ENCODE measurements at places on chromosomes 16 and 17. TPM values are rescaled to one million over a fixed set of nuclear protein-coding genes. Genes with fewer than 3 reads are reported as not detected.

- no peak for DNase-seq
These were observed 2.3 kb downstream of the SLC5A11 start for GRCh38 chr16:24848065-24848464.

- DNase-seq: peak; percentile 33
These were observed 1.3 kb downstream of the C17orf58 start for GRCh38 chr17:67994817-67995569.

DNA sequence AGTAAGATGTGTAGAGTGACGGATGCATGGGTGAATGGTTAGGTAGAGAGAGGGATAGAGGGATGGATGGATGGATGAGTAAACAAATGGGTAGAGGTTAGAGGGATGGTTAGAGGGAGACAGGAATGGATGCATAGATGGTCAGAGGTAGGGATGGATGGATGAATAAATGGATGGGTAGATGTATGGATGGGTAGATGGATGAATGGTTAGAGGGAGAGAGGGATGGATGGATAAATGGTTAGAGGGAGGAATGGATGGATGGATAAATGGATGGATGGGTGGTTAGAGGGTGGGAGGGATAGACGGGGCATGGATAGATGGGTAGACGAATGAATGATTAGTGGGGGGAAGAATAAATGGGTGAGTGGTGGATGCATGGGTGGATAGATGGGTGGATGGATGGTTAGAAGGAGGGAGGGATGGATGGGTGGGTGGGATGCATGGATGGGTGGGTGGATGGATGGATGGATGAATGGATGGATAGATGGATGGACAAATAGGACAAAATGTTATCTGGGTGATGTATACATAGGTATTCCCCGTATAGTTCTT is 29.2 kb upstream of the SNN start:
- DNase-seq: no peak

DNA sequence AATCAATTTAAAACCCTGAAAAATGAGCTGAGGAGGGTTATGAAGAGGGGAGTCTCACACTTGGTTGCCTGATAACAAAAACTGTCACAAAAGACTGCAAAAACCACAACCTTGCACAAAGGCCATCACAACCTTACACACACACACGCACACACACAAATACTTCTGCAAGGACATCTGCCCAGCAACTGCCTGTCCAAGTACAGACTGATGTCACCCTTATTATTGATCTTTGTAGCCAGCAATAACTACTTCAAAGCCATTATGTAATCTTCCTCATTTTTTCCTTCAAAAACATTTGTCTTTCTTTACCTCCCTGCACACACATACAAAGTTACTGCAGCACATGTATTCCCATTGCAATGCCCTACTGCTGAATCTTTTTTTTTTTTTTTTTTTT is 253.2 kb upstream of the HSBP1 start:
- DNase-seq: no peak

- DNase-seq: no peak
These were observed 15.7 kb downstream of the TMEM94 start for GRCh38 chr17:75472119-75472518.

GRCh38 chr17:72614871-72615626 is 477.4 kb downstream of the SLC39A11 start:
- DNase-seq: no peak

DNA sequence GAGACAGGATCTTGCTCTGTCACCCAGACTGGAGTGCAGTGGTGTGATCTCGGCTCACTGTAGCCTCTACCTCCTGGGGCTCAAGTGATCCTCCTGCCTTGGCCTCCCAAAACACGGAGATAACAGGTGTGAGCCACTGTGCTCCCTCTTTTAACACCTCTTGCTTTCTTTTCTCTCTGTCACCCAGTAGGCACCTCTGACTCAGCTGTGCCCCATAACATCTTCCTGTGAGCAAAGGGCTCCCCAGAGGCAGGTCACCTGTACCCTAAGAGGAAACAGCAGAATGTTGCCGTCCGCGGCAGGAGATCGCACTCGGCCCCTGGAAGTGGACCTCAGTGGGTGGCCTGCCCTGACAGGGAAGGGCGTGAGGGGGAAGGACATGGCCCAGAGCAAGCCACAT is 918 bp upstream of the NLRC3 start:
- no peak for DNase-seq

DNA sequence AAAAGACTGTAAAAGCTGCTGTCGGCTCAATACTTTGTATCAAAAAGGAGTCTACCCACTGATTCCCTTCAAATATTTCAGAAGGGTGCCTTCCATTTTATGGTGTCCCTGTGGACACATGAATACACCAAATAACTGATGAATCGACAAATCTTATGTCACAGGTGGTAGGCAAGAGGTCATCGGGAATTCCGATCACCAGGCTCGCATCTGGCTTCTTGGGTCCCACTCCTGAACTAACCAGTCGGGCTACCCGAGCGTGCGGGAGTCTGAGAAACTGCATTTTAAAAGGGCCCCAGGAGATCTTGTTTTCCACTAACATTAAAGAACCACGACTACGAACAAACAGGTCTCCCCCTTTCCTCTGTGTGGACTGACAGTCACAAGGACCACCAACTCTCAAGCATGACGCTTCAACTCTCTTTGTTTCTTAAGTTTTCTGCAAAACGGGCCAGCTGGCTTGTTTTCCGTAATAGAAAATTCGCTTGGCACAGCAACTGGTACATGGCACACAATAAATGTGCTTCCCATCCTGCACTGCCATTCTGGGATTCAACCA is 873 bp downstream of the PSME3IP1 start:
- no peak for DNase-seq

GRCh38 chr16:85912211-85912974 is 13.4 kb downstream of the IRF8 start:
- DNase-seq: no peak

- no peak for DNase-seq
These were observed 8.8 kb downstream of the RNF213 start for GRCh38 chr17:80269405-80269807.

DNA sequence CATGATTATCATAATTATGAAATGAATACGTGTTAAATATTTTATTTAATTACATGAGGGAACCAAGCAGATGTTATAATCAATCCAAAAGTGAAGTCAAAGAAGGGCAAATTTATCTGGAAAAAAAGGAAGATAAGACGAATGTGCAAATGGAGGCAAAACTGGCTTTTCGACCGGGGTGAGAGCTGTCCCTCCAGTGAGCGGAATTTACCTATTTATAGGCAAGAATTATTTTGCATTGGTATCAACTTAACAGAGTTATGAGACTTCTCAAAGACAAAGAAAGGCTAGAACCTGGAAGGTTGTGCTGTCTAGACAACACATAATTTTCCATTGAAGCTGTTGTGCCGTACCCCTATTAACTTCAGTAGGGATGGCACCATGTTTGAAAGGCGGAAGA is 1.4 kb upstream of the GGA2 start:
- no peak for DNase-seq

DNA sequence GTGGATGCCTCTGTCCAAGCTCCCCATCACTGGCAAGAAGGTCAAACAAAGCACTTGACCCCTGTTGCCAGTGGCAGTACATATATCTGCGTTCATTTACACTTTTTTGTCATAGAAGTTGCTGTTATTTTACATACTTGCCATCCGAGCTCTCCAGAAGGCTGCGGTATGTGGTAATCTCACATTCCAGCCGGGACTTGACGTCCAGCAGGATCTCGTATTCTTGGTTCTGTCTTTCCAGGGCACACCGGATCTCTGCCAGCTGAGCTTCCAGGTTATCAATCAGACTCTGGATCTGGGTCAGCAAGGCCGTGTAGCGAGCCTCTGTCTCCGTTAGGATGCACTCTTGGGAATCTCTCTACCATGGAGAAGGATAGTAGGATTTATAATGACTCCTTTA is 6.6 kb downstream of the KRT39 start:
- no peak for DNase-seq

DNA sequence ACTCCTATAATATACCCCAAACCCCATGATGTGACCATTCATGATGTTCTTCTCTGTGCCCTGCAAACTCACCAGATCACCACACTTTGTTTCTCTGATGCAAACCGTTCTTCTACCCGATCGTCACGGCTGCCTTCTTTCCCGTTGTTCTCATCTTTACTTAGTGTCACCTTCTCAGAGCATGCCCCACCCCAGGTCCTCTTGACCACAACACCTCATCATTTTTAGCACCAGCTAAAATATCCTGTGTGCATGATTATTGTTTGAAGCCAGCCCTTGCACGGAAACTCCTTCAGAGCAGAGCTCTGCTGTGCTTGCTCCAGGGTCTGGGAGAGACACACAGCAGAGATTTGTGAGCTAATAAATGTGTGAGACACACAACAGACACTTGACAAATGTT is 38.9 kb upstream of the CREBBP start:
- DNase-seq: no peak

DNA sequence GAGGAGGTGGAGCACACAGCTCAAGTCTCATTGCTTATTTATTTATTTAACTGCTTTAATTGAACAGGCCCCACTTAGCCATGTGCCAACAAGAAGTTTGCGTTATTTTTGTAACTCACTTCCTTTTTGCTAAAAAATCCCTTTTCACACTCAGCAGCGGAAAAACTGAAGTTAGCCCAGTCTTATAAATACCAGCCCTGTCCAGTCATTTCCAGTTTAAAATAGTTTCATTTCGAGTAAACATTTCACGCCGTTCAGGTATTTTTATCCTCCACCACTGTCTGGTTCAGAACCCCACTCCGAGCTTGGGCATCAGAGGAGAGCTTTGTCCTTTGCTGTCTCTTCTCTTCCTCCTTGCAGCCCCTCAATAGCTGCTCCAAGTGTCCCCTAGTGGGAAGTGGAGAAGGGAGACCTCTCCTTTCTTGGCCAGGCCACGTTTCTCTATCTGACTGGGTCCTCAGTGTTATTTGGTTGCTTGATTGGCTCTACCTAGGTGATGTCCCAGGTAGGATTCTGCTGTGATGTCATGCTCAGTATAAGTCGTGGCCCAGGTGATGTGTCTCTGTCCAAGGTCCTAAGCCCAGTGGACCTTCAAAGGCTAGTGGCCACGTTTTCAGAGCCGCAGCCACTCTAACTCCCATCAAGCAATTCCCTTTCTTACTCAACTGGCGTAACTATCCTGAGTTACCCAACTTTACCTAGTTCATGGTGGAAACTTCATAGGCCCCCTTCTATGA is 53.0 kb upstream of the GAS7 start:
- no peak for DNase-seq

GRCh38 chr16:10180771-10181163 is 1.5 kb downstream of the GRIN2A start:
- no peak for DNase-seq

DNA sequence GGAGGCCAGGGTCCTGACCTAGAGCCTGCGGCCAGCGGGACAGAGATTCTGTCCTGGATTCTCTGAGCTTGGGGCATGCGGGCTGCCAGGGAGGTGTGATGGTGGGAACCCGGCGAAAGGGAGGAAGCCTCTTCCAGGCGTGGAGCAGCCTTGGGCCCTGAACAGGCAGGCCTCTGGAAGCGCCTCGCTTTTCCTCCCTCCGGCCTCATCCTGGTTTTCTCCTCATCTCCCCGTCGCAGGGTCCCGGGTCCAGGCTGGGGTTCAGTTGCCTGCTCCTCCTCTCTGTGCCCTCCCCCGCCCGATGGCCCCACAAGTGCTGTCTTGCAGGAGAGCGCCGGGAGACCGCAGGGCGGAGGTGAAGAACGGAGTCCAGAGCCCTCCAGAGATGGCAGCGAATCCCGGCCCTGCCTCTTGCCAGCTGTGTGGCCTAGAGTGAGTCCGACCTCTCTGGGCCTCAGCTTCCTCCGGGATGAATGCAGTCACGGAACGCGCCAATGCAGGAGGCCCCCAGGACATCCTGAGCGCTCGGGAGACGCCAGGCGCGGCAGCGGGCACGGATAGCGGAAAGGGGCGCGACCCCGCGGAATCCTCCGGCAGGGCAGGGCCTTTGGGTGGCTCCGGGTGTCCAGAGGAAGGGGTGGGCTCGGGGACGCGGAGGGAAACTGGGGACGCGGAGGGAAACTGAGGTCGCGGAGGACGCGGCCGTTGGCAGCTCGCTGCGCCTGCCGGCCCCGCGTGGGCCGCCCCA is 553 bp upstream of the RAB11FIP4 start:
- no peak for DNase-seq

DNA sequence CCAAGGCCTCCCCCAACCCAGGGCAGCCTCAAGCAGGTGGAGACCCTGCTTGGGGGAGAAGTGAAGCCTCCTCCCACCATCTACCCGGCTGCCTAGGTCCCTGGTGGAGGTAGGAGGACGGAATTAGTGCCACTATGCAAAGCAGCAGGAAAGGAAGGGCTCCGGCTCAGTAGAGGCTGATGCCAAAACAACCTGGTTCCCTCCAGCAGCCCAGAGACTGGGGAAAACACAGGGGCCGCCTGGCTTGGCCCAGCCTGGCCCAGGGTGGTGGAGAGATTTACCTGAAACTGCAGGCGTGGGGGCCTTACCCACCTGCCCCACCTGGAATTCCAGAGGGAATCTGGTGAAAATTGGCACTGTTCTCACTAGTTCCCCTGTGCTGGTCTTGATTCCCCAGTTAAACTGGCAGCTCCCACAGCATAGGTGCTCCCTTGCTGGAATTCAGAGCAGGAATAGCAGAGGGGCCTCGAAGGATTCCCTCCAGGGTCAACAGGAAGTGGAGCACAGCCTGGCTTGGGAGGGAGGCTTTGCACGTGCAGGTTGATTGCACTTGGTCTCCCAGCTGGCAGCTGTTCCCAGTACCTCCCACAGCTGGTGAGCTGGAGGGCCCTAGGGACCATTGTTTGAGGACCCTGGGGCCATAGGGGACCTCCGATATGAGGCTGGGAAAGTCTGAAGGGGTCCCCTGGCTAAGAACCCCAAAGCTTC is 4.5 kb downstream of the CD79B start:
- no peak for DNase-seq

- no peak for DNase-seq
These were observed 276.8 kb downstream of the STX8 start for GRCh38 chr17:9298776-9299295.

- no peak for DNase-seq
These were observed 168.1 kb downstream of the C16orf95 start for GRCh38 chr16:87149051-87149450.

MAP1LC3B gene
- polyA plus RNA-seq: 55.4 TPM

SLC2A4 gene
- polyA plus RNA-seq: 19.5 TPM

MFSD6L gene
- polyA plus RNA-seq: 0.32 TPM

SNTB2 gene
- 13.4 TPM for polyA plus RNA-seq

FAM20A gene
- polyA plus RNA-seq: not detected

KRTAP9-6 gene
- not detected for polyA plus RNA-seq

LITAFD gene
- not detected for polyA plus RNA-seq

TBC1D3E gene
- not detected for polyA plus RNA-seq

PRAC1 gene
- not detected for polyA plus RNA-seq

PRSS33 gene
- not detected for polyA plus RNA-seq

CLEC18A gene
- polyA plus RNA-seq: not detected

GDPD1 gene
- polyA plus RNA-seq: 4.0 TPM

OR1A1 gene
- not detected for polyA plus RNA-seq

DHRS7C gene
- polyA plus RNA-seq: 114 TPM

PRSS8 gene
- polyA plus RNA-seq: not detected

All from muscle of arm (tissue), 14 donors.